Astrocyte of the spinal cord (primary cell): ENCODE measurements at places on chromosomes 13 and 19.

GRCh38 chr19:2944403-2944774 is 382 bp downstream of the ZNF77 start:
- DNase-seq = no peak

DNA sequence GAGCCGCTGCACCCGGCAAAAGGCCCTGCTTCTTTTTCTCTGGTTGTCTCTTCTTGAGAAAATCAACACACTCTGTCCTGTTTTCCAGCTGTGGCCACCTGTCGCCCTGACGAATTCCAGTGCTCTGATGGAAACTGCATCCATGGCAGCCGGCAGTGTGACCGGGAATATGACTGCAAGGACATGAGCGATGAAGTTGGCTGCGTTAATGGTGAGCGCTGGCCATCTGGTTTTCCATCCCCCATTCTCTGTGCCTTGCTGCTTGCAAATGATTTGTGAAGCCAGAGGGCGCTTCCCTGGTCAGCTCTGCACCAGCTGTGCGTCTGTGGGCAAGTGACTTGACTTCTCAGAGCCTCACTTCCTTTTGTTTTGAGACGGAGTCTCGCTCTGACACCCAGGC is 17.2 kb downstream of the LDLR start:
- DNase-seq = no peak

GRCh38 chr13:21938636-21939035 is 267.8 kb downstream of the FGF9 start:
- DNase-seq = no peak

- DNase-seq = peak; percentile 80
Observed at GRCh38 chr13:102020611-102021216, 381.1 kb downstream of the FGF14 start.

- no peak for DNase-seq
Observed at GRCh38 chr13:43876366-43876765, 3.2 kb downstream of the CCDC122 start.

DNA sequence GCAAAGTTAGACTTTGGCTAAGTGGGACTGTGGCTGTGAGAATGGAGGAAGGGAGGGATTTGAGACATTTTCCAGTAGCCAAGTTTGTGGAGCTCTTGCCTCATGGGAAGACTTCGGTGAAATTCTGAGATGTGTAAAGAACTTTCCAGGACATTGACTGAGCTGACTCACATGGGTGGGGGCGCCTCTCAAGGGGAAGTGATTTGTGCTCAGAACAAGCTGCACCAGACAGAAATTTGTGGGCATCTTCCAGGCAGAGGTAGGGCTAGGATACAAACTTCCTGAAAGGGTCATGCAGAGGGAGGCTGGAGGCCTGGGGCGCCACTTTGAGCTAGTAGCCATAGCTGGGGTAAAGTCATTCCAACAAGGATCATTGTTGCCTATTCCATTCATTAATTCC is 9.8 kb upstream of the SIGLEC10 start:
- DNase-seq = no peak

GRCh38 chr13:41137241-41137640 is 4.6 kb upstream of the KBTBD6 start:
- DNase-seq = no peak

DNA sequence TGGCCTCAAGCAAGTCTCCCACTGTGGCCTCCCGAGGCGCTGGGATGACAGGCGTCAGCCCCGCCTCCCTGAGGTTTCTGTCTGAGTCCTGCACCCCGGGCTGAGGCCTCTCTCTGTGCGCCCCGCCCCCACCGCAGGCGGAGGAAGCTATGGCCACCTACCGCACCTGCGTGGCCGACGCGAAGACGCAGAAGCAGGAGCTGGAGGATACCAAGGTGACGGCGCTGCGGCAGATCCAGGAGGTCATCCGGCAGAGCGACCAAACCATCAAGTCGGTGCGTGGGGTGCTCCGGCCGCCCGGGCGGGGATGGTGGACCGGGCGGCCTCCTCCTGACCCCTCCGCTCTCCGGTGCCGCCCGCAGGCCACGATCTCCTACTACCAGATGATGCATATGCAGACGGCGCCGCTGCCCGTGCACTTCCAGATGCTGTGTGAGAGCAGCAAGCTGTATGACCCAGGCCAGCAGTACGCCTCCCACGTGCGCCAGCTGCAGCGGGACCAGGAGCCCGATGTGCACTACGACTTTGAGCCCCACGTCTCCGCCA is 12.7 kb downstream of the ARHGAP45 start:
- DNase-seq = no peak

DNA sequence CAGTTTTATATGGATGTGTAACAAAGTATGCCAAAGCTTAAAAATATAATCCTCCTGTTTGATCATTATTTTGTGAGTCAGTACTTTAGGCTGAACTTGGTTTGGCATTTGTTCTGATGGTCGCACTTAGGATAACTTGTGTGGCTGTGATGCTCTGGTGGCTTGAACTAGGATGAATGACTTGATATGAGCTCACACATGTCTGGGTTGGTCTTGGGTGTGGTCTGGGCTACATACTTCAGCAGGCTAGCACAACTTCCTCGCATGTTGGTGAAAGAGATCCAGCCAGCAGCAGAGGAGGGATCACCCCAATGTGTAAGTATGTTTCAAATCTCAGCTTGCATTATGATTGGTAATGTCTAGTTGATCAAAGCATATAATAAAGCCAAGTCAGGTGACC is 969.1 kb upstream of the PCDH9 start:
- DNase-seq = no peak

DNA sequence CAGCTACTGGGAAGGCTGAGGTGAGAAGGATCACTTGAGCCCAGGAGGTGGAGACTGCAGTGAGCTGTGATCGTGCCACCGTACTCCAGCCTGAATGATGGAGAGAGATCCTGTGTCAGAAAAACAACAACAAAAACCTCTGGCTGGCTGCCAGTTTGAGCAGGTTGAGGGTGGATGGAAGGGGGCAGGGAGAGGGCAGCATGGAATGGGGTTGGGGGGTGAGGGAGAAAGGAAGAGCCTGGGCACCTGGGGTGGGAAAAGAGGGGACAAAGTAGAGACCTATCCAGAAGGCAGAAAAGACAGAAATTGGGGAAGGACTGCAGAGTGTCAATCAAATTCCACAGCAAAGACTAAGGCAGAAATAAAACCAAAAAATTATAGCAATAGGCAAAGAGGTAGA is 4.7 kb downstream of the SLC1A5 start:
- no peak for DNase-seq

- no peak for DNase-seq
Observed at GRCh38 chr13:107977071-107977574, 238.2 kb downstream of the LIG4 start.

DNA sequence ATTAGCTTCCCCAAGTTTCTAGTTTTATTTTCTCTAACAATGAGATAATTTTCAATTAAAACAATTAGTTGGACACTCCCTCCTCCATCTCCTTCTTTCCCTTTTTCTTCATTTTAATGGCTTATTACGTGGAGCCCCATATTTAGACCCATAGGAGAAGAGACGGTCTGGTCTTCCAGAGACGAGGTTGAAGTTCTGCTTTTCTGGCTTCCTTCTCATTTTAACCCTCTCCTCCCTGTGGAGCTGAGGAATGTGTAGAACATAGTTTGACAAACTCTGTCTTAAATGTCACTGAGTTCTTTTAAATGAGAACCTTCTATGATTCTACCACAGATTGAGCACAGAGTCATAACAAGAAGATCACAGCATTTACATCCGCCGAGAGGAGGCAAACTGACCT is 86.8 kb downstream of the EDNRB start:
- DNase-seq = no peak

- no peak for DNase-seq
Observed at GRCh38 chr19:35585848-35586247, at the start of gene PMIS2. TSS of gene PMIS2 (plus strand) at chr19:35586173. CDS start at chr19:35586260, 87 bp downstream.

GRCh38 chr19:19549804-19550464 is 11.9 kb downstream of the CILP2 start:
- DNase-seq = no peak

DNA sequence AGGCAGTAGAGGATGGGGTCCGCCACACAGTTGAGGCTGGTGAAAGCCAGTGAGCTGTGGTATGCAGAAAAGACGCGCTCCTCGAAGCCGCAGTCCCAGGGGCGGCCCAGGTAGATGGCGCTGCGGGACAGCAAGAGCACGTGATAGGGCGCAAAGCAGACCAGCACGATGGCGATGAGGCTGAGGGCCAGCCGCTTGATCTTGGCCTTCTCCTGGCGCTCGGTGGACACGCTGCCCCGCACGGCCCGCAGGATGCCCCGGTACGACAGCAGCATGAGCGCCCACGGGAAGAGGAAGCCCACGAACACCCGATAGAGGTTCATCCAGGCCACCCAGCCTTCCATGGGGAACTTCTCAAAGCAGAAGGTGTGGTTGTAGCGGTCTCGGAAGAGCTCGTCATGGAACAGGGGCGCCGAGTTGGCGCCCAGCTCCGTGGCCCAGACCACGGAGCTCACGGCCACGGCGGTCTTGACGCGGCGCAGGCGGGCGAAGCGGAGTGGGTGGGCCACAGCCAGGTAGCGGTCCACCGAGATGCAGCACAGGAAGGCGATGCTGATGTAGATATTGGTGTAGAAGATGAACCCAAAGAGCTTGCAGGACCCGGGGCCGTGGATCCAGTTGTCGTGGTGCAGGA is 6.5 kb upstream of the OPA3 start:
- DNase-seq = peak; percentile 19
